ENCODE measurements at places on chromosomes 3 and 15.

GRCh38 chr3:103968131-103968530 lies 1398.6 kb upstream of the ALCAM start:
- no peak for DNase-seq

DNA sequence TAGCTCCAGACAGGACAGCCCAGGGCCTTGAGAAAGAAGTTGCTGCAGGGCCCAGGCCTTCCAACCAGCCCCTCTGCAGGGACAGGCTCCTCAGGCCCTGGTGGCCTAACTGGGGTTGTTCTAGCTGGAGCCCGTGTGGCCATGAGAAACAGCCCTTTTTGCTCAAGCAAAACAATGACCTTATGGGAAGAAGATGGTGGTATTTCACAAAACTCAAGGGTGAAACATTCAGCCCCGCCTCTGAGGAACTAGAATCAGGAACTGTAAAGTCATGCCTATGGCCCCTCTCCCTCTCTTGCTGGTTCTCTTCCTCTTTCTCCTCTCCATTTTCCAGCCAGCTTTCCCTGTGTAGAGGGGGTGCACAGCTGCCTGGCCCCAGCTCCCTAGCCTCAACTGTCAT lies 273.3 kb downstream of the RPLP1 start:
- no peak for DNase-seq

DNA sequence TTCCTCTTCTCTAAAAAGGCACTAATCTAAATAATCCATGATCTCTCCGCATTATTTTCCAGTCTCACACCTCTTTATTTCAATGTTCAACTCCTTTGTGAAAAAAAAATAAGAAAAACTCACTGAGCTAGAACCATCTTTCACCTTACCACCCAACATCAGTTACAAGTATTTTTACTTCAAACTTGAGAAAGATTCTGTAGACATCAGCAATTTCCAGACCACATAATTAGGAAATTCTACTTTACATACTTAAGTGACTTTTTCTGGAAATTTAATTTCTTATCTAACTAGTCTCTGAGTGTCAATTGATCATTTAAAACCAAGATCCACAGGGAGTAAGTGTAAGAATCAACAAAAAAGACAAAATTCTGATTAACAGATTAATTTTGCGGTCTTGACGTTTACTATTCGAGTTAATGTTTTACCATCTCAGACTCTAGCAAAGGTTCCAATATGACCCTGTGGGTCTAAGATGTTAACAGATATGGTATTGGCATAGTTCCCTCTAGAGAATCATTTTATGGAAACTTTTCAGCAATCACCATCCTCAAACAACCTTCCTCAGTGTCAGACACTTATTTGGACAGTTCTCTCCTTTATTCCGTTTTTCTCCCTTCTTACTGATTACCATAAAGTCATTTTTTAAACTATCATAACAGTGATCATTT lies 5.1 kb downstream of the ATP13A3 start:
- no peak for DNase-seq

DNA sequence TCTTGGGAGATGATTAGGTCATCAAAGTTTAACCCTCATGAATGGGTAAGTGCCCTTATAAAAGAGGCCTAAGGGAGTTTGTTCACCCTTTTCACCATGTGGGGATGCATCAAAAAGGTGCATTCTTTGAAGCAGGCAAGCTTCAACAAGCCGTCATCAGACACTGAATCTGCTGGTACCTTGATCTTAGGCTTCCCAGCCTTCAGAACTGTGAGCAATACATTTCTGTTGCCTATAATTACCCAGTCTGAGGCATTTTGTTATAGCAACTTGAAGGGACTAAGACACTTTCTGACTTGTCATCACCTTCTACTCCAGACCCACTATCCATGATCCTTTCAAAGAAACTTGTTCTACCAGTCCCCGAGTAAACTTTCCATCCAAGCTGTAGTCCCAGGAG lies 44.6 kb upstream of the LRRC58 start:
- no peak for DNase-seq

DNA sequence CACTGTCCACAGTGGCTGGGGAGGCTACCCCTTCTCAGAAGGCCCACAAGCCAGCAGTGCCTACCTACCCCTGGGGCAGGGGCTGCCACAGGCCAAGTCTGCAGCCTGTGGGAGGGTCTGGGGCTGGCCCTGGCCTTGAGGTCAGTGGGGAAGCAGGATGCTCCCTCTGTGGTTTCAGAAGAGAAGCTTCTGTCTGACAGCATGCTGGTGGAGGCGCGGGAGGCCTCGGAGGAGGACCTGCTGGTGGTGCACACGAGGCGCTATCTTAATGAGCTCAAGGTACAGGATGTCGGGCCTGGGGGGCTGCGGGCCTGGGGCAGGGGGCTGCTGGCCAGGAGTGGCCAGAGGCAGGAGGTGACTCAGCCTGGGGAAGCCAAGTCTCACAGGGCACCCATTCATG lies 3.2 kb downstream of the HDAC11 start:
- no peak for DNase-seq

DNA sequence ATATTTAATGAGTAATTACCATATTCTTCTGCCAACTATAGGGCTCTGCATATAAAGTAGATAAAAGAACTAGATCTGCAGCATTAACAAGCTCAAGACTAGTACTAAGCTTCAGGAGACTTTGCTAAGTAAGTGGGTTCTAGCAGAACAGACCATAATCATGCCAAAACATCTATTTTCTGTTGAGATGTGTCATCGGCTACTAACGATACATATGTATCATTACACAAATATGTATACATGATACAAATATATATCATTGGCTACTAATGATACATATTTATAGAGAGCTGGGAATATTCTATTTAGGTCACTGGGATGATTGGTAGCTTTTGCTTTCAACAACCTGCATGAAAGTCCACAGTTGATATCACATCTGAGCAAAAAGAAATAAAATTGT lies 185.8 kb upstream of the DCBLD2 start:
- DNase-seq: no peak

- no peak for DNase-seq
These were observed 73.8 kb upstream of the PCSK6 start for GRCh38 chr15:101563176-101563796.

GRCh38 chr3:50205413-50206276 lies 574 bp downstream of the SLC38A3 start:
- DNase-seq: no peak

DNA sequence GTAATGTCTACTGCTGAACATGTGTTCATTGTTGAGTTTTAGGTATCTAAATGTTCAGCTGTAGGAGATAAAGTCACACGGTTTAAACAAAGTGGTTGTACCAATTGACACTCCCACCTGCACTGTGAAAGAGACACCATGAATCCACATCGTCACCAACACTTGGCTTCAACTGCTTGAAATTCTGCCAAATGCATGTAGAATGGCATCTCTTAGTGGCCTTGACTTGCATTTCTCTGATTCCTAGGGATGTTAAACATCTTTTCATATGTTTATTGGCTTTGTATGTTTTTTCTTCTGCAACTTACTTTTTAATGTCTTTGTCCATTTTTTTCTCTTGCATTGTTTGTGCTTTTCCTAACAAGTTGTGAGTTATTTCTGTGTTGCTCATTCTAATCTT lies 43.4 kb downstream of the RPLP1 start:
- DNase-seq: no peak

- DNase-seq: no peak
These were observed 75.0 kb downstream of the SEMA5B start for GRCh38 chr3:122952520-122952919.

DNA sequence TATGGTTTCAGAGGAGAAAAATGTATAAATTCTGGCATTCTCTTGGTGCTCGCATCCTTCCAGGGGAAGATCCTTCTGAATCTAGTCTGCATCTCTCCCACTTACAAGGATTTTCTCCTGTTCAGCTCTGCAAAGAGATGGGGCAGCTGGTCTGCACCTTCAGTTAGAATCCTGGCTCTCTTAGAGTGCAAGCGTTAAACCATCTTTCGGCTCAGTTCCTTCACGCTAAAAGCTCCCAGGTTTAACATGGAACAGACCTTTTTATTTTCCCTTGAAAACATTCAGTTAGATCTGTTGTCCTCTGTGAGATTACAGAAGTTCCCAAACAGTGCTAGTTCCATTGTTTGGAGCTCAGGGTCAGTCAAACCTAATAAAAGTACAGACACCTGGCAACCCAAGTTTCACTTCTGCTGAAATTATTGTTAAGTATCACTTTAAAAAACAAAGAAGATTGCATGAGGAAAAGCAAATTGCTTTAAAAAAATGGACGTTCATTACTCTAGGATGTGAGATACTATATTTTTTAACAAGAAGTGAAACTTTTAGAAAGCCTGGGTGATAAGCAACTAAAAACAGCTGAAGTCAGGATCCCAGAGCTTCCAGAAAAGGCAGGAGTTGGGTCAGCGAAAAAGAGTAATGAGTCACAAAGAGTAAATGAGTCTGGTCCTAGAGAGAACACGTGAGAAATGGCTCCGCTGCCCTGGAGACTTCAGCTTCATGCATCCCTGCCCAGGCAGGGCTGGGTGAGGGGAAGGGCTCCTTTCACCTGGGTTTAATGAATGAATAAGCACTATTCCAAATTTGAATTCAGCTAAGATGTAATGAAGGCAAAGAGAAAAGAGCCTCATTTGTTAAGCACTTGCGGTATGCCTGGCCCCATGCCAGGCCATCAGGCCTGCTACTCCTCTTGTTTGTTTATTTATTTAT lies 63.3 kb downstream of the ABTB1 start:
- DNase-seq: no peak

DNA sequence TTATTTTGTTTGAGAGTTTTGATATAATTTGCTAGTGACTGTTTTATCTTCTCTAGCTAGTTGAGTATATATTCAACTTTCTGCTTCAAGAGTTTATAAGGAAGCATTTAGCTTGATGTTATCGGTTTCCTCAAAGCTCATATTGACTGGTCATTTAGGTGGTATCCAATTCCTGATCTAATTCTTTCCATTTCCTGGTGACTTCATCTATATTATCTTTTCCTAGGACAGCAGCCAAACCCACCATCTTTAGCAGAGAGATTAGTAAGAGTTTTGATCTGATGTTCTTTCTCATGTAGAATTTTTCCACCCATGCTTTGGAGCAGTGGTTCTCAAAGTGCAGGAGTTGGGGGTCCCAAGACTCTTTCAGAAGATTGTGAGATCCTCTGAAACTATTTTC lies 148.6 kb upstream of the STT3B start:
- no peak for DNase-seq

- DNase-seq: no peak
These were observed 298.5 kb downstream of the IGSF11 start for GRCh38 chr3:118736107-118736506.

- DNase-seq: no peak
These were observed 93.3 kb downstream of the PCCB start for GRCh38 chr3:136343446-136343845.

- no peak for DNase-seq
These were observed 160.9 kb downstream of the EDEM1 start for GRCh38 chr3:5348229-5348902.

DNA sequence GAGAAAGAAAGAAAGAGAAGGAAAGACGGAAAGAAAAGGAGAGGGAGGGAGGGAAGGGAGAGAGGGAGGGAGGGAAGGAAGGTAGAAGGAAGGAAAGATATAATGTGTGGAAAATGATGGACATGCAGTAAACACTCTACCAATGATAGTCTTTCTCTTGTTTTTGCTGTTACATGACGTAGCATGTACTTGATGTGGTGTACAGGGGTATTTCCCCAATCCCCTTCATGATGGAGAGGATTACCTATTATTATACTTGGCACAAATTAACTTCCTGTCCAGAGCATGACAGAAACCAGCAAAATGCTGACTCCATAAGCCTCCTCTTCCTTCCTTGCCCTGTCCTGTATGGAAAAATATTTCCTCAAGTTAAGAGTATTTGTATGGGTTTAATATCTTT lies 124.4 kb downstream of the B3GALNT1 start:
- no peak for DNase-seq

- DNase-seq: no peak
These were observed 222.8 kb downstream of the PTPRG start for GRCh38 chr3:61783993-61784718.

GRCh38 chr15:98842192-98842972 lies 165.2 kb downstream of the PGPEP1L start:
- no peak for DNase-seq

- DNase-seq: no peak
These were observed 164.1 kb upstream of the SLCO3A1 start for GRCh38 chr15:91689377-91689776.

DNA sequence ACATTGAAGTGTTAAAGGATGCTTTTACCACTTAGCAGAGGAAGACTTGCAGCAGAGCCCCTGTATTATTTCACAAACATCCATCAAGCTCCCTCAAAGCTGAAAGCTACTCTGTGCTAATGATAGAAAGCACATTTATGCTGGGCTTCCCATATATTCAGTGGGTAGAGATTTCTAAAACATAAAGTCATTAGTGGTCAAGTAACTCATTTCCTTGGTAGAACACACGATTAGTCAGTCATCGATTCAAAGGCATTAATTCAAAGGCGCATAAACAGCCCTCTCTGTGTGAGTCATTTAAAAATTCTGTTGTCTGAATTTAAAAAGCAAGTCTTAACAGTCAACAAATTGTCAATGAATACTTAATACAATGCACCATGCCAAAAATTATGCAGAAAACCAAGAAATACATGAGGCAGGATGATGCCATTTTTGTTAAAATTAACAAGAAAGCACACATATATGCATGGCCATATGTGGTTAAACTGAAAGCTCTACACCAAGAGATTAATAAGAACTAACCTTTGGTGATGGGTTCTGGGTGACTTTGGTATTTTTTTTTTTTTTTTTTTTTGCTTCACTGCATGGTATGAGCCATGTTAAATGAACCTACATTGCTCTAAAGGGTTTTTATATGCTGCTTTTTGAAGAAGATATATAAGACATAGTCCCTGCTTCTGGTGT lies 61.7 kb downstream of the LDHAL6B start:
- DNase-seq: no peak

DNA sequence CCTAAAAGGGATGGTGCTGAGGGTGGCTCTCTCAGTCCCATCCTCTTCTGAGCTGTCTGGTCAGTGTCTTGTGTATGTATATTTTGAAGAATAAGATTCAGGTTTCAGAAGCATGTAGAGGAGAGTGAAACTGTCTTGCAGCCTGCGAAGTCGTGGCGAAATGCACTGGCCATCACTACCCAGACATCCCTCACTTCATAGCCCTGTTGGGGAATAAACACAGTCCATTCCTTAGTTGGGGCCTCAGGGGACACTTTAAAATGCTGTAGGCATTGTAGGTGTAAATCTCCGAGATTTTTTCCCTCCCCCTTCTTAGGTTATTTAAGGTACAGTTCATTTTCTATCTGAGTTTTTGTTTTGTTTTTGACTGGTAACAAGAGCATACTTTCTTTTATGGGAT lies 93.8 kb downstream of the DNASE1L3 start:
- no peak for DNase-seq

DNA sequence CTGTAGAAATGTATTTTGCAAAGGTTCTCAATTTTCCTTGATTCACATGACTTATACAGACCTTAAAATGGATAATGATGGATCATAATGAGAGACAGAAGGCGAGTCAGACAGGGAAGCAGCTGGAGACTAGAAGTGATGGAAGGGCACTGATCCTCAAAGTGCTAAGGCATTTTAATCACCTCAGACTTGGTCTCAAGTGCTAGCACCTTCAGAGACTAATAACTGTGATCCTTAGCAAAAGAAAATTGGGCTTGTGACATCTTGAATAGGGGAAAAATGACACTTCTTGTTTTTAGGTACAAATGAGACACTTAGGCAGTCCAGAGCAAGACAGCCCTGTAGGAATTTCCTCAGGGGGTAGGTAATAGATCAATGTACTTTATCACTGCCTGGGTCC lies 1011.7 kb downstream of the SQOR start:
- no peak for DNase-seq

- no peak for DNase-seq
These were observed 421.4 kb downstream of the SHQ1 start for GRCh38 chr3:72426618-72427397.

- DNase-seq: no peak
These were observed 98.7 kb downstream of the SMAD6 start for GRCh38 chr15:66800584-66801235.

Measured in activated CD8-positive, alpha-beta memory T cell treated with anti-CD3 and anti-CD28 coated beads, Interleukin-2, amount 50 U/mL, for 4 hours (primary cell).